ENCODE measurements at places on chromosomes 2 and 18. TPM values are rescaled to one million over a fixed set of nuclear protein-coding genes. Genes with fewer than 3 reads are reported as not detected.

DNA sequence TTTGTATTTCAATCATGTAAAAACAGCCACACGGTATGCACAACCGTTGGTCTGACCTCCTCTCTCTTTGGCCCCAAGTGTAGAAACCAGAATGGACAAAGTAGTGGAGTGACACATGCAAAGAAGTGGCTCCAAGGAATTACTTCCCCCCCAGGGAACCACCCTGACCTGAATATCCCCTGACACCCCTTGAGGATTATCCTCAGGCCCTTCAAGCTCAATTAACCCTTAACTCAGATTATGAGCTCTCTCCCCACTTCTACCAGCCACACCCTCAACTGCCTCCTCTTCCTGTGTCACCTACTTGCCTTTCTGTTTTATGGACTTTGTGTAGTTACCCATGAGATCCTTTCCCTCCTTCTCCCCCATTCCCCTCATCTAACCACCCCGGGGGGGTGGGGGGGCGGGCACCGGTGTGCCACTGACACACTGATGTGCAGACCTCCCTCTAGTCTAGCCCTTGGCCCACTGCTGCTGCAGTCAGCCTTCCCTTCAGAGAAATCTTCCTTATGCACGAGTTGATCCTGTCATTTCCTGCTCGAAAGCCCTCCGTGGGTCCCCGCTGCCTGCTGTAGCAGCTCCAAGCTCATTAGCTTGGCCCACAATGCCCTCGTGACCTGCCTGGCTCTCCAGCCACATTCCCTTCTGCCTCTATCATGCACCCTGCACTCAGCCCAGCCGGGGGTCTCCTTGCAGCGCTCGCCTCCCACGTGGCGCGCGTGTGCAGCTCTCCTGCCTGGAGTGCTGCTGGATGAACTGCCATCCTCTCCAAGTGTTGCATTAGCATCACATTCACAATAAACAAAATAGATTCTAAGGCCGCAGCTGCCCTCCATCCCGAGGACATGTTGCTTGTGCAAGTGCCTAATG lies 40.1 kb upstream of the TMEM177 start:
- H3K4me3 ChIP-seq, result no peak overlapping the region
- peaks cover 2% of the 10 kb centered on the region for H3K27me3 ChIP-seq
- DNase-seq, result no peak
- H3K36me3 ChIP-seq, result no peaks in the 10 kb centered on the region

GRCh38 chr2:242017086-242017485 lies 147.6 kb downstream of the RTP5 start:
- H3K4me1 ChIP-seq, result peaks cover 11% of the 10 kb centered on the region
- no peaks in the 10 kb centered on the region for H3K36me3 ChIP-seq
- DNase-seq, result no peak

DNA sequence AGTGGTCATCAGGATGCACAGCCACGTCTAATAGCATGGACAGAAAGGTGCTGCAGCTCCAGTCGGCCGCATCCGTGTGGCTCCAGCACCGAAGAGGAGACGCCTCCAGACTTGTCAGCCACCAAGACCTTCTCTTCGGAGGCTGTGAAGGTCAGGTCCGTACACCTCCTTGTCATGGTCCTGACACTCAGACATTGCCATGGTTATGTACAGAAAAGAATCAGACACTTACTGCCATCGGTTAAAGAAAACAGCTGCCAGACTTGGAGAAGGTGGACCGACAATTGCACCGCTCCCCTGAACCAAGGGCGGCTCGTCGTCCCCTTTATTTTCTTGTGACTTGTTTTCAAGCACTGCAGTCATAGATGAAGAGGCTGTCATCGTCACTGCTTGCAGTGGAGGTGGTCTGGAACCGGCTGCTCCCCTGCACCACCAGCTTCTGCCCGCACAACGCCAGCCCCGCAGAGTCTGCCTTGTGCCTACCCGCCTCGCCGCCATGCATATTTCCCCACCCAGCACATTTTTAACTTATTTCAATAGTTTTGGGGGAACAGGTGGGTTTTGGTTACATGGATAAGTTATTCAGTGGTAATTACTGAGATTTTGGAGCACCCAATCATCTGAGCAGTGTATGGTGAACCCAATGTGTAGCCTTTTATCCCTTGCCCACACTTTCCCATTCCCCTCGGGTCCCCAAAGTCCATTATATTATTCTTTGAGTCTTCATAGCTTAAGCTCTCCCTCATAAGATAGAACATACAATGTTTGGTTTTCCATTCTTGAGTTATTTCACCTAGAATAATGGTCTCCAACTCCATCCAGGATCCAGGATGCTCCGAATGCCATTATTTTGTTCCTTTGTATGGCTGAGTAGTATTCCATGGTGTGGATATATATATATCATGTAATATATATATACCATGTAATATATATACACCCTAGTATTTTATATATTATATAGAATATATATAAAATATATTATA lies 18.1 kb downstream of the FBXO48 start:
- peaks cover 2% of the 10 kb centered on the region for H3K27me3 ChIP-seq
- no peaks in the 10 kb centered on the region for H3K36me3 ChIP-seq
- no peak for DNase-seq
- no peak overlapping the region for H3K27ac ChIP-seq

DNA sequence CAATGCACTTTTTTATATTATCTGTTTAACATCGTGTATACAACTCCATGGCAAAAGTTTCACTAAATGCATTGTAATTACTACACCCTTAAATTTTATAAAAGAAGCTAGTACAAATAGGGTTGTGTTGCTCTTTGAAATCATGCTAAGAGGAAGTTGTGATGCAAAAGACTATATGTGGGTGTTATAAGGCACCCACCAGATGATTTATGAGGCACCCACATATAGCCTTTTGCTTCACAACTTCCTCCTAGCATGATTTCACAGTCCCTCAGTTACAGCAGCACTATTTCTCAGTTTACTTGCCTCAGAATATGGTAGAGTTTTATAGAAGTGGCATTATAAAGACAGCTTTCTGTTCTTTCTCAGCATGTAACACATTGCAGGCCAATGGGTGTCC lies 277.3 kb upstream of the DOK6 start:
- no peaks in the 10 kb centered on the region for H3K27me3 ChIP-seq
- no peak for DNase-seq
- H3K4me3 ChIP-seq, result no peak overlapping the region
- H3K27ac ChIP-seq, result no peak overlapping the region
- H3K4me1 ChIP-seq, result no peaks in the 10 kb centered on the region
- no peaks in the 10 kb centered on the region for H3K36me3 ChIP-seq

GRCh38 chr2:86037795-86038192 lies 67.9 kb downstream of the POLR1A start:
- H3K36me3 ChIP-seq, result peaks cover 98% of the 10 kb centered on the region
- no peak for DNase-seq
- H3K27me3 ChIP-seq, result no peaks in the 10 kb centered on the region
- H3K27ac ChIP-seq, result no peak overlapping the region
- no peaks in the 10 kb centered on the region for H3K4me1 ChIP-seq

The RAB6C gene
- not detected for total RNA-seq

The PLCD4 gene
- not detected for total RNA-seq

The SPP2 gene
- total RNA-seq, result not detected

The MSTN gene
- not detected for total RNA-seq
